G401 (cell line): ENCODE measurements at places on chromosomes 3 and 15.

- DNase-seq: no peak
Measured at GRCh38 chr15:90325726-90326125, 26.4 kb upstream of the ZNF774 start.

- no peak for DNase-seq
Measured at GRCh38 chr3:150450916-150451315, 42.8 kb downstream of the TSC22D2 start.

- no peak for DNase-seq
Measured at GRCh38 chr15:44186705-44187104, 8.4 kb downstream of the FRMD5 start.

- DNase-seq: no peak
Measured at GRCh38 chr15:61839546-61839945, 220.7 kb downstream of the VPS13C start.

DNA sequence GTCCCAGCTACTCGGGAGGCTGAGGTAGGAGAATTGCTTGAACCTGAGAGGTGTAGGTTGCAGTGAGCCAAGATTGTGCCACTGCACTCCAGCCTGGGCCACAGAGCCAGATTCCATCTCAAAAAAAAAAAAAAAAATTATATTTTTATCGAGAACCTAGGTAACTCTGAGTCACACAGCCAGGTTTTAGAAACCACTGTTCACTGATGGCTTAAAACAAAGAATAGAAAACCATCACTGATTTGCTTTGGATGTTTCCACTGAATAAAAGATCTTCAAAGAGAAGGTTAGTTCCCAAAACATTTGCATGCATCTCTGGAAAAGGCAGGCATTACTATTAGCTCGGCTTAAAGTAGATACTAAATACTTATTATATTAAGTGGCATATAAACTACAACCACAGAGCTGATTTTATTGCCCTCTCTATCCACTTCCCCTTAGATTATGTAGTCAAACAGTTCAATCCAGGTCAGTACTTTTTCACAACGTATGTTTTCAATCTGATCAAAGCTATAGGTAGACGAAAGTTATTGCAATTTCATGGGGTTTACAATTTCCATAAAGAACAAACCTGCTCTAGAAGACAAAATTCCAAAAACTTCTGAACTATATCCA lies 1.4 kb downstream of the B4GALT4 start:
- peak; percentile 27 for DNase-seq

DNA sequence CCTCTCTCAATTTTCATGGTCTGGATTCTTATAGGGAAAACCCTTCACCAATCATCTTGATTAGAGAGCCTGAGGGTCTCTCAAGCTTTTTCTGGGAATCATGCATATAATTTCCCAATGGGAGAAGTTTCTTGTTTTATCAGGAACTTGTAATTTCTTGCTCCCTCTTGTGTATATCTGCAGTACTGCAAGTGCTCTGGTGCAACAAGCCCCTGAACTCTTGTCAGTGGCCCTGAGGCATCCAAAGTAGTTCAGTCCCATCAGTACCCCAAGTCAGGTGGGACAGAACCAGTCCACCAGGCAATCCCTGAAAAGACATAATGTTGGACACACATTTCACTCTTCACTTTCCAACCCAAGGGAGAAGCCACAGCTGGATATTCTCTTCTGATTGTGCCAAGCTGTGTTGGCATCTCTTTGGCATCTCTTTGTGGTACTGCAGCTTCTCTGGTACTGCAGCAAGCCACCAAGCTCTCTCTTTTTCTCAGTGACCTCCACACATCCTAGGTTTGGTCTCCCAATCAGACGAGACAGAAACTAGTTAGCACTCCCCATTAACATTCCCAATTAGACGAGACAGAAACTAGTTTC lies 214.5 kb downstream of the ZIC4 start:
- no peak for DNase-seq

- no peak for DNase-seq
Measured at GRCh38 chr3:150345021-150345538, 63.0 kb upstream of the TSC22D2 start.

GRCh38 chr3:72628065-72628464 lies 220.2 kb downstream of the SHQ1 start:
- no peak for DNase-seq

- DNase-seq: peak; percentile 89
Measured at GRCh38 chr15:74613953-74614743, 1.5 kb upstream of the CLK3 start.

GRCh38 chr3:134430174-134430573 lies 55.6 kb downstream of the ANAPC13 start:
- DNase-seq: peak; percentile 70

- no peak for DNase-seq
Measured at GRCh38 chr3:193377591-193377990, 962 bp downstream of the ATP13A5 start.

DNA sequence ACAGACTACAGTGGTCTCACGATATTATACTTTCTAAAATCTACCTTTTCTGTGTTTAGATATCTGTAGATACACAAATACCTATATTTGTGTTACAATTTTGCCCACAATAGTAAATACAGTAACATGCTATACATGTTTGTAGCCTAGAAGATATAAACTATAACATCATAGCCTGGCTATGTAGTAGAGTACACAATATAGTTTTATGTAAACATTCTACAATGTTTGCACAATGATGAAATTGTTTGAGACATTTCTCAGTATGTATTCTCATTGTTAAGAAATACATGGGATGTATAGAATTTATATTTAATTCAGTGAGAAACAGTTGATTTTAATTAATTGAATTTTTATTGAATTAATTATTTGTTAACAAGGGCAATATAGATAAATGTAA lies 1367.0 kb downstream of the OTOL1 start:
- DNase-seq: no peak

GRCh38 chr15:58632789-58633188 lies 116.7 kb downstream of the ADAM10 start:
- DNase-seq: no peak

- DNase-seq: peak; percentile 88
Measured at GRCh38 chr15:89364341-89364740, 29.7 kb upstream of the POLG start.
